ENCODE measurements at places on chromosomes 1 and 21.

- DNase-seq = no peak
Measured at GRCh38 chr1:203346060-203346768, 4.7 kb downstream of the FMOD start.

DNA sequence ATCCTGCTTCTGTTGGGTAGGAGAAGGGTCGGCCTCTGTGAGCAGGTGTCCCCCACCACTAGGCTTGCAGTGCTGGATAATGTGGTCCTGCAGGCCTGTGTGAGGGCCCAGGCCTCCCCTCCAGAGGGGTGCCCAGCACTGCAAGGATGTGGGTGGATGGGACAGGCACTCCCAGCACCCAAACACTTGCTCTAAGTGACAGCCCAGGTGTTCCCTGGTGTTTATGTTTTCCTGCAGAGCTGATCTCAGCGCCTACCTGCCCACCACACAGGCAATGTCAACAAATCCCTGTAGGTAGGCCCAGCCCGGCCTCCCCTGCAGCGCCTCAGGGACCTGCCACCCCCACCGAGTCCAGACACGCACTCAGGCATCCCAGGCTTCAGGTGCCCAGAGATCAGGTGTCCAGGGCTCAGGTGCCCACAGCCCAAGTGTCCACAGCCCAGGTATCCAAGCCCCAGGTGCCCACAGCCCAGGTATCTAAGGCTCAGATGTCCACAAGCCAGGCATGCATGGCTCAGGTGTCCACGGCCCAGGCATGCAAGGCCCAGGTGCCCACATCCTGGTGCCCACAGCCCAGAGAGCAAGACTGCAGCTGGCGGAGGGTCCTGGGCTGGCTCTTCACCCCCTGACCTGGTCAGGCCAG lies 59.2 kb downstream of the WNT9A start:
- no peak for DNase-seq

GRCh38 chr1:8297245-8297644 lies 20.7 kb upstream of the SLC45A1 start:
- no peak for DNase-seq

DNA sequence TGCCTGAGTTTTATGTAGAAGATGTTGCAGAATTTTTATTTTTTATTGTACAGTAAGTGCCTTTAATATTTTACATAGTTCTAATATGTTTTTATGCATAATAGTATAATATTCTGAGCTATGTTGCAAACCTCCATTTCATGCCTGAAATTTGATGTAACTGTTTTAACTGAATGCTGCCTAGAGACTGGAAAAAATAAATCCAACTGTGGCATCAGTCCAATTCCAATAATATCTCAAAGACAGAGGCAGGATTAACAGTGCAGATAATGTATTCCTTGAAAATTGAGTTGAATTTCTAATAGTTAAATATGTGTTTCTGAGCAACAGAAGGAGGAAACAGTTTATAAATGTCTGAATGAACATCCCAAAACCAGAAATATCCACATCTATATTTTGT lies 61.1 kb upstream of the KIF1B start:
- DNase-seq = no peak

DNA sequence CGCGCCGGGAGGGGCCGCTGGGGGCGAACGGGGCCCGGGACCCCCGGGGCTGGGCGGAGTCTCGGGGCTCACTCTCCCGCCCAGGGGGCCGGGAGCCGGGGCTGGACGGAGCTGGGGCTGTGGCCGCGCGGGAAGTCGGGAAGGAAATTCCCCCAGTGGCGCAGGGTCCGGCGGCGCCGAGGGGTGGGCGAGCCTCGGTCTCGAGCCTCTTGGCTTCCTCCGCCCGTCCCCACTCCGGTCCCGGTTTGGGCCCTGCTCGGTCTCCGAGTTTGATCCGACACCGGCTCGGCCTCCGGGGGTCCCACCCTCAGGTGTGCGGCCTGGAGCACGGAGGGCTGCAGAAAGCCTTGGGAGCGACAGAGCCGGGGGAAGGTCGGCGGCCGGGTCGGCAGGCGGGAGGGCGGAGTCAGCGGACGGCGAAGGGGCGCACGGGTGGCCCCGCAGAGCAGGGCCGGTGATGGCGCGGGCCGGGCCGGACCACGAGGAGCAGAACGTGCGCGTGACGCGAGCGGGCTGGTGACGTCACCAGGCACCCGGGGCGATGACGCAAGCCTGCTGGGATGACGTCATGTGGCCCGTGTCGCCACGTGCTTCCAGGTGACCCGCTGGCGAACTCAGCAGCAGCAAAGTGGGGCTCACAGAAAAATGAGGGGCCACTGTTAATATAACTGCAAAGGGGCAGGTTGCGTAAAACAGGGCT lies 610 bp upstream of the HES4 start:
- DNase-seq = no peak

GRCh38 chr1:244113532-244114320 lies 62.6 kb downstream of the ZBTB18 start:
- DNase-seq = no peak

DNA sequence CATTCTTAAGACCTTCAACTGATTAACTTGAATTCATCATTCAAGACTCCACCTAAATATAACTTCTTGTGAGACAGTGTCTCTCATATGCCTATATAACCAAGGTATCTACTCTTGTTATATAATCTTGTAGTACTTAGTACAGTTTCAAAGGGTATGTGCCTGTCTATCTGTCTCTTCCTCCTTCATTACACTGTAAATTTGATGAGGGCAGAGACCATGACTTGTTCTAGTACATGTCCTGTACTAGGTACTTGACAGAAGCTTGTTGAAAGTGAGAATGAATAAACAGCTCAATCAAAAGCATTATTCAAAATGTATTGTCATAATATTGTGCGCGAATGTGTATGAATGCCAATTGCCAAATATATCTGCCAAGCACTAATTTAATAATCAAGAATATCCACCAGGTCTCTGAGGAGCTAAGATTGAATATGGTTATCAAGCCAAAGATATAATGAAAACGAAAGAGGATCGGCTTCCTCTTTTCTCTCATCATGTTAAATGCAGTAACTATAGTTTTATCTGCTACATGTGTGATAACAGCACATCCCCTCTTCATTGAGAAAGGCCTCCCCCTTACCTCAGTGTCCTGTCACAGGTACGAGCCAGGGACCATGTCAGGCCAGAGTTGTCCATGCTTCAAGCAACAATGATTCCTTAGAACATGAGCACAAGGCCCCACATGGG lies 117.3 kb downstream of the UCHL5 start:
- DNase-seq = no peak

- DNase-seq = no peak
Measured at GRCh38 chr1:241181471-241181870, 175.5 kb downstream of the RGS7 start.

GRCh38 chr1:15090373-15090772 lies 63.2 kb upstream of the TMEM51 start:
- peak; percentile 78 for DNase-seq

GRCh38 chr1:179053486-179053885 lies 27.8 kb downstream of the FAM20B start:
- no peak for DNase-seq

GRCh38 chr1:206907304-206907991 lies 10.2 kb downstream of the IL24 start:
- no peak for DNase-seq

GRCh38 chr21:39153373-39153772 lies 29.9 kb downstream of the PSMG1 start:
- DNase-seq = no peak

DNA sequence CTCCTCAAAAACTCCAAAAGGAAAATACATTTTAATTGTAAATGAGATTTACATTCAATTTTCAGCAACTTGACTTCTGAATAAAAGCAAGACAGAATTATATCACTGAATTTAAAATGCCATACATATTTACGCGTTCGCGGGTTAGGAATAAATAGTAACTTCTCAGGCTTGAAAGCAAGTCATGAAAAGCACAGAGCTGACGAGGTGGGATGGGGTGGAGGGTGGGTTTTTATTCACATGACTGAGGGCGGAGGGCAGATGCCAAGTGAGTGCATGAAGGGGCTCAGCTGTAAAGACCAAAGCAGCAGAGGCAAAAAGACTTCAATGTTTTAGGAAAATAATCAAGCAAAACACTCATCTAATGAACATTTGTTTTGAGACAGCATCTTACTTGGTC lies 5.7 kb downstream of the CEP104 start:
- DNase-seq = no peak

DNA sequence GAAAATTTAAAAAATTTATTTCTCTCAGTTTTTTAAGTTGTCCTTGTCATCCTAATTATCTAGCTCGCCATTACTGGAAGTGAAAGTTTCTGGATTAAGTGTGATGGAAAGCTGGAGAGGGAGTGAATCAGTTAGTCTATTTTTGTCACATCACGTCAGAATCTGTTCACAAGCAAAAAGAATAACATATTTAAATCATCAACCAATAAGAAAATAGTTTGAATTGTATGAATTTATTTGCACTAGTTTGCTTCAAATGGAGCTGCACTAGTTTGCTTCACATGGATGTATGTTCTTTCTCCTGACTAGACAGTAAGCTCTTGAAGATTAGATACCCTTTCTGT lies 22.8 kb downstream of the PHC2 start:
- DNase-seq = no peak

DNA sequence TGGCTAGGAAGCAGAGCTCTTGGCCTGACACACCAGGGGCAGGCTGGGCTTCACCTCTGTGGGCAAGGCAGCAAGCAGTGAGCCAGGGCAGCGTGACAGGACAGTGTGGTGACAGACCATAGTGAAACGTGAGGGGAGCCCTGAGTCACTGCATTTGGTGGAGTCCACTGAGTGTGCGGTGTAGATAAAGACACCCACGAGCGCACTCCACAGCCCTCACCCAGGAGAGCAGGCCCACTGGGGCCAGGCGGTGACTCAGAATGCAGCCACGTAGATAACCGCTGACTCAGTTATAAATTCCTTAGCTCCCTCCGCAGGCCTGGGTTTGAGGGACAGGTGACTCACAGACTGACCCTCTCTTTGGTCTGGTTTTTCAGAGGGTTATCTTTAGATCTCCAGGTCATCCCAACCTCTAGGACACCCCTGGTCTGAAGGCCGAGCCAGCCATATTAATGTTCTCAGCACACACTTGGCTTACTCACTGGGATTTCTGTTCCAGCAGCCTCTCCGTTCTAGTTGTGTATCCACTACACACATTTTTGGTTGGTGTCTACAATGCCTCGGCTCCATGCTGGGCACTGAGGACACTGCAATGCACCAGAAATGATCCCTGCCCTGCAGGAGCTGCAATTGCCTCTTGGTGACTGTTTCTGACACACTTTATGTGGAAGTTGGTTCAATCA lies 90.2 kb upstream of the TSPAN2 start:
- no peak for DNase-seq

GRCh38 chr1:68287241-68287640 lies 54.9 kb upstream of the WLS start:
- no peak for DNase-seq

GRCh38 chr1:39509360-39510009 lies 18.0 kb downstream of the BMP8A start:
- no peak for DNase-seq

DNA sequence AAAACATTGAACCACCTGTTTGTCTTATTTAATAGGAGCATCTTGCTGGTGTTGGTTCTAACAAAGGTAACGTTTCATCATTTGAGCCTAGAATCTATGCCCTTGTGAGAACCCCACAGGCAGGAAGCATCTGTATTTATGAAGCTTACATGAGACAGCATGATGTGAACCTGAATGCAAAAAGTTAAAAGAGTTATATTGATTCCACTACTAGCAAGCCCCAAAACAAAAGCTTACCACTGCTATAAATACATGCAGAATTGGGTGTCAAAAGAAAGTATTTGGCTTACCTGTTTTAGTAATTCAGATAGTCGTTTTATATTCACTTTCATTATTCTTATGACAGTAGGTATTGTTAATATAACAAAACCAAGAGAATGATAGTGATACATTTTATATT lies 301.2 kb upstream of the ADGRL2 start:
- DNase-seq = no peak

GRCh38 chr1:170252851-170253579 lies 107.3 kb downstream of the NTMT2 start:
- no peak for DNase-seq

GRCh38 chr1:51726544-51727225 lies 109.8 kb downstream of the OSBPL9 start:
- no peak for DNase-seq

- no peak for DNase-seq
Measured at GRCh38 chr1:11272544-11272831, 510 bp upstream of the UBIAD1 start.

DNA sequence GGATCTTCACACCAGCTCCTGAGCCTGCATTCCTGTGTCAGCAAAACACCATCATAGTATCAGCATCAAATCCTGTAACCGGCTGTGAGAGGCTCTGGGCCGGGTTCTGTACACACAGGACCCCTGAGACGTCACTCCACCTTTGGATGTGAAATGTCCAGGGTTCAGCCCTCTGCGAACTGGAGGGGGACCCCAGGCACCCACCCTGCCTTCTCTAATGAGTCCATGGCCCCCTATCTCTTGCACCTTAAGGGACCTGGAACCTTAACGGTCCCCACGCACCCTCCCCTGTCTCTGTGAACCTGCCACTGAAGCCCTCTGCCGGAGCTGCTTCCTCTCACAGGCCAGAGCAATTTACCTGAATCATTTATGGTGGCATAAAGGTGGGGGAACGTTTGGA lies 257.8 kb downstream of the NPHP4 start:
- no peak for DNase-seq

GRCh38 chr1:184161071-184161698 lies 109.7 kb downstream of the TSEN15 start:
- no peak for DNase-seq

DNA sequence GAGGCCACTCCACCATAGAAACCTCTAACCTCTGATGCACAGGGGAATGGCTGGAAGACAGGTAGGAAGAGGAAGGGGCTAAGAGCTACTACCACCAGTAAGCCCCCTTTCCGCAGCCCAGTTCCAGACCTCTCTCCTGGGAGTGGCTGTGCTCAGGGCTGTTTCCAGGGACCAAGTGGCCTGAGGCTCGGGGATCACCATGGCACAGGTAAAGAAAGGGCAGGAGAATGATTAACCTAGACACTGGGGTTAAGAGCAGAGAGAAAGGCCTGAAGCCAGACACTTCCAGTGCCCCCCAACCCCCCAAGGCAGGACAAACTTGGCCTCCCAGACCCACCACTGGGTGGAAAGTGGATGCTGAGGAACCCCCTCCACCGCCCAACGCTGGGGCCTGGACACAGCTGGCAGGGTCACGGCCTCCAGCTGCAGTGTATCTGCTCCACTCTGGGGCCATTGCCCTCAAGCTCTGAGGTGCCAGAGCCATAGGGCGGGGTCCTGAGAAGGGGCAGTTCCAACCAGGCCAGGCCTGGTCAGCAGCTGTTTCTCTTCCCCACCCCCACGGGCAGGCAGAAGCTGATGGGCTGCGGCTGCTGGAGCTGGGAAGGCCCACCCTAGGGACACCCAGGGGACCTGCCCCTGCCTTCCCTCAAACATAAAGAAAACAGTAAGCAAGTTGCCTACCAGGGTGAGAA lies 2.6 kb downstream of the TAGLN2 start:
- DNase-seq = no peak

GRCh38 chr1:59194621-59195020 lies 102.3 kb upstream of the FGGY start:
- DNase-seq = no peak

- DNase-seq = no peak
Measured at GRCh38 chr1:45454464-45454863, 36.5 kb downstream of the TESK2 start.
